ENCODE measurements at places on chromosomes 2 and 18.

- DNase-seq, result no peak
Measured at GRCh38 chr2:2026851-2027250, 282.5 kb upstream of the PXDN start.

GRCh38 chr2:130135692-130136541 is 6.9 kb upstream of the POTEF start:
- no peak for DNase-seq

DNA sequence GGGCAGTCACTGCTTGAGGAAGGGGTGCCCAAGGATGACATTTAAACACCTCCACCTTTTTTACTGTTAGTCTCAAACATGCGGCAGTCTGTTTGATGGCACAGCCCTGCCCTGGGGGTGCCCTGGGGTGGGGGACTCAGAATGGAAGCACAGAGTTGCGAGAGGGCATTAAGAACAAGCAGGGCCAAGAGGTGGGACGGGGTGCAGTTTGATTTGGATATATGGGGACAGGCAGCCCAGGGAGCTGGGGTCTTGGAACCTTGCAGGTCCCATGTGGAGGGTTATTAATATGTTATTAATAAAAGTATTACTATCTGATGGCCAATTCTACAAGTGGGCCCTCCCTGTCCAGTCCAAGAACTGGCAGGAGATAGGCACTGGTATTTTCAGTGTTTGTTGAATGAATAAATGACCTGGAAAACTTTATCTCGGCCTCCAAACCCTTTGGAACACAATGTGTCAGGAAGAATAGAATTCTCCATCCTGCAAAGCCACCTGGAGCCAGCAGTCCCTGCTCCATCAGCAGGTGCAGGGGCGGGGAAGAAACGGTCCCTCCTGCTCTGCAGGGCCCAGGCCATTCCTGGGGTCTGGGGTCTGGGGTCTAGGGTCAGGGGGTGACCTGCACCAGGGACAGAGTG is 25.2 kb downstream of the SDC1 start:
- DNase-seq, result no peak

DNA sequence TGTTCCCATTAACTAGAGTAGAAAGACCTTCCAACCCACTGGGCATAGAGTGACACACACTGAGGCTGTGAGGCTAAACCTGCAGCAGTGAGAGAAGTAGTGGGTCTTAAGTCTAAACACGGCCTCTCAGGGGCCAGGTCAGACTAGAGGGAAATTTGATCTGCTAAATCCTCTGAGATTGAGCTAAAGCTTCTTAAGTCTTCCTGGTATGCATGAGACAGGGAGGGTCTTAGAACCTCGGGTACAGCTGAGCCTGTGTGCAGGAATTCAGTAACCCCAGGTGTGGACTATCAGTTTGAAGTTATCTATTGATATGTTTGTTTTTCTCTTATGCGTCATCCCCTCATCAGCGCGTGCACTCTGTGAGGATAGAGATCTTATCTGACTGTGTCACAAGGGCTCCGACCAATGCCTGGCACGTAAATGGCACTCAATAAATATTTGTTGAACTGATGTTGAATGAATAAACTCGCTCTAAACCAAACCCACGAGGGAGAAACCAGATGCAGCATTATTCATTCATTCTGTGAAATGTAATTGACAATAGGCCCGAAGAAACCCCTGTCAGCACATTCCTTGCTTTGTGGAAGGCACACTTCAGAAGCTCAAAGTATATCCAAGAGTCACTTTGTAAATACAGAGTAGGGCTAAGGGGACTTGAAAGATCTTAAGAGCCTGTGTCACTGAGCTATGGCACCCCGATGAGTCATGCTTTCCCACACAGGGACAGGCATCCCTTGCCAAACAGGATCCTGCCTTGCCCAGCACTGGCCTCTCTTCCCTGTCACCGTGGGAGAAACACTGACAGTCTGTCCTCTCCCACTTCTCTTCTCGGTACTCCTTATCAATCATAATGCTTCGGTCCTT is 21.7 kb upstream of the RAB10 start:
- DNase-seq, result no peak

GRCh38 chr2:166179201-166179600 is 51.4 kb upstream of the SCN1A start:
- no peak for DNase-seq

GRCh38 chr2:232183279-232183678 is 195.3 kb upstream of the ALPP start:
- DNase-seq, result no peak

DNA sequence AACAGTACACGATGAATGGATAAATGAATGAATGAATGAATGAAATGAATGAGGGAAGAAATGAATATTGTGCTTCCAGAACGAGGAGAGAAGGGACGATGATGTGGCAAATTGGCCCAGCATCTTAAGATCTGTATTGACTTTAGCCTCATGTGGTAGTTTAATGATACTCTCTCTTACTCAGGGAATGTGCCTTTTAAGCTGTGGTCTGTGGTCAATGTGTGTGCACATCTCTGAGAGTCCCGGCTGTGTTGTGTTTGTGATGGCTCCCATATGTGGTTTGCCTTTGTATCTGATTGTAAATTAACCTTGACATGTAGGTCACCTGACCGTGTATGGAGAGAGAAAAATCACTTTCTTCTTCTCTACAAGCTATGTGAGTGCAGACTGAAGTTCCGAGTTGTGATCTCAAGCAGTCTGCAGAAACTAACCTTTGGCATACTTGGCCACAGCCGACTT is 91.2 kb downstream of the NEDD4L start:
- DNase-seq, result no peak

DNA sequence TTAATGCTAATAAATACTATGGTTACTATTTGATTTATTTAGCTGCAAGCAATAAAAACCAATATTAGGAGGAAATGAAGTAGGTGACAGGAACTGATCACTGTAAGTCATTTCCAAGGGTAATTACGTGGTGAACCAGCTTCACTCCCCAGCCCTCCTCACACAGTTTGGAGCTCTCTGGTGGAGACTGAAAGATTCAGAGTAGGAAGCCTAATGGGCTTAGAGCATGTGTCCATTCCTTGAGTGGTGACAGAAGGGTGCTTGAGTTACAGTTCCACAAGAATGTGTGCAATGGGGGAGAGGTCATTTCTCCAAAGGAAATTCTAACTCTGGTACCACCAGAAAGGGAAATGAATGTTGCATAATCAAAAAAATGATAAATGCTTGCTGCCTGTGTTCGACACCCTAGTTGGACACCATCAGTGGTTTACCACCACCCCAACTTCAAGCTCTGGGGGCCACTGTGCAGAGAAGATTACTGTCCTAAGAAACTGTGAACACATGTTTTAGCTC is 285.1 kb upstream of the MMADHC start:
- DNase-seq, result no peak

Measured in CD4-positive, alpha-beta T cell treated with Interleukin-17A for 4 hours (primary cell).